Activated CD8-positive, alpha-beta T cell treated with anti-CD3 and anti-CD28 coated beads for 36 hours (primary cell): ENCODE measurements at places on chromosomes 2 and 18. TPM values are rescaled to one million over a fixed set of nuclear protein-coding genes. Genes with fewer than 3 reads are reported as not detected.

ANKRD30B gene
- not detected for total RNA-seq

LONRF2 gene
- total RNA-seq: 0.04 TPM

ITGA4 gene
- 64.5 TPM for total RNA-seq

RGPD4 gene
- total RNA-seq: 0.07 TPM

TMEM163 gene
- not detected for total RNA-seq

GNAL gene
- total RNA-seq: not detected

IL1R1 gene
- total RNA-seq: 0.68 TPM

HNRNPLL gene
- 54.9 TPM for total RNA-seq
